Stimulated activated CD8-positive, alpha-beta memory T cell treated with anti-CD3 and anti-CD28 coated beads, Interleukin-4, amount 100 ng/mL, for 1 hour (primary cell): ENCODE measurements at places on chromosomes 13 and 19.

DNA sequence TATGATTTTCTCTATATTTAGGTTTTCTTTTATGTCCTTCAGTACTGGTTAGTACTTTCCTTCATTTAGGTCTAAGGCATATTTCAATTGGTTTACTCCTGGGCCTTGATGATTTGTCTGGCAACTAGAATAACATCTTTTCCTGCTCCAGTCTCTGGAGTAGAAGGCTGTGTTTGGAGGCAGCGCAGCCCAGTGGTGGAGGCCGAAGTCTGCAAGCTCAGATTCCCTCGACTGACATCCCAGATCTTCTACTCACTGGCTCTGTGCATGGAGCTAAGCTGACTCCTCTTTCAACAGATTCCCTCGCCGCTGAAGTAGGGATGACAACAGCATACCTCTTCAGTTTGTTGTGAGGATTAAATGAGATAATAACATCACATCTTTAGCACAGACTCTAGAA is 141.0 kb downstream of the RAP2A start:
- DNase-seq = no peak

GRCh38 chr19:58093071-58093470 is 5.0 kb downstream of the ZSCAN18 start:
- no peak for DNase-seq

DNA sequence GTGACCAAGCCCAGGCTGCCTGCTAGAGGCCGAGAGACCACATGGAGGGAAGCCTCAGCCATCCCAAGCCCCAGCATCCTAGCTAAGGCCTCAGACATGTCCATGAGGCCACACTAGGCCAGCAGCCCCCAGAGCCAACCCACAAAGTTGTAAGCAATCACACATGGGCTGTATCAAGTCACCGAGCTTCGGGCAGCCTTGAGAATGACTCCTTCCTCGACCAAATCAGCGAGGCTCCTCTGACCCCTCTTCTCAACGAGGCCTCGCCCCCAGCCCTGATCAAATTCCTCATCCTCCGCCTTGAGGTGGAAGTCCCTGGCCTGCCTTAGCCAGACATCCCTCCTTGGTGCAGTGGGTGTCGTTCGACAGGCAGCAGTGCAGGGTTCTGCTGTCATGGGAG is 1.9 kb upstream of the SPACA7 start:
- no peak for DNase-seq

- no peak for DNase-seq
These were observed 2700.2 kb downstream of the PCDH9 start for GRCh38 chr13:64529874-64530485.

GRCh38 chr13:73025217-73026012 is 33.4 kb upstream of the KLF5 start:
- no peak for DNase-seq

DNA sequence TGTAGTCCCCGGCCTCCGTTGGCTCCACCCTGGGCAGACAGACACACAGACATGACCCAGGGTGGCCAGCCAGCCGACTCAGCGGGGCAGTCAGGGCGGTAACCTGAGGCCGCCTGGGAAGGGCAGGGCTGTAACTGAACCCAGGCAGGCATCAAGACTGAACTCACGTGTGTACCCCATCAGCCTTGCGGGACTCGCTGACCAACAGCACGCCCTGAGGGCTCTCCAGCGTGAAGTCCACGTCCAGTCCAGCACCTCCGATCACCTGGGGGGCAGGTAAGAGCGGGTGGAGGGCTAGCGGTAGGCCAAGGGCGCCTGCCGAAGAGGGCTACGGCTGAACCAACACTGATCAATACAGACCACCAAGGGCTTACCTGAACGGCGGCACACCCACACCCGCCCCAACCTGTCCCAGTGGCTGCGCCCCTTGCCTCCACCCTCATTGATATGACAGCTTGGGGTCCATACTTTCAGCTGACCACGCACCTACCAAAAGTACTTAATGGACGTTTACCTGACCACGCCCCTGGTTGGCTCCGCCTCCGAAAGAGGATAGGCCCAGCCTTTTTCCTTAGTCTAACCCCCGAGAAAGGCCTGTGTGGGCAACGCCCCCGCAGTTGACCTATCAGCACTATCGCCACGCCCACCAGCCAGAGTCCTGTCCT is 791 bp downstream of the TMED1 start:
- no peak for DNase-seq

GRCh38 chr13:32029684-32030083 is 1.9 kb upstream of the FRY start:
- DNase-seq = no peak

GRCh38 chr19:38877781-38878574 is at the start of gene RINL:
TSS of gene RINL (minus strand) at chr19:38878275. CDS start at chr19:38876742, 1,533 bp downstream.
- DNase-seq = no peak

GRCh38 chr13:106432636-106433035 is 102.8 kb downstream of the EFNB2 start:
- DNase-seq = no peak

DNA sequence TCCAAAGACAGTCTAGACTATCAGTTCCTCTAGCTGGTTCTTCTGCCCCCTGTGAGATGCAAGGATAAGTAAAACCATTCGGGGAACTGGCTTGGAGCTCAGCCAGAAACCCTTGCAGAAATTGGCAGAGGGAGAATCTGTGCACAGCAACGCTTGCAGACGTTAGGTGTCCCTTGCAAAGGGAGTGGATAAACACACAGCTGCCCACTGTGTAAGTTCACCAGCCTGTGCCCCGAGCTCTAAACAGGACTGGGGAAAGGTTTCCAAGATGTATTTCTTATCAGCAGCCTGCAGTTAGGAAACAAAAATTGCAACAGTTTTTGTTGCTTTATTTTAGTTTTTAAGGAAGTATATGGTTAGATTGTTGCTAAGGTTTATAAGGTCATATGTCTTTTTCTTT is 19.0 kb upstream of the ADGRE1 start:
- DNase-seq = no peak

DNA sequence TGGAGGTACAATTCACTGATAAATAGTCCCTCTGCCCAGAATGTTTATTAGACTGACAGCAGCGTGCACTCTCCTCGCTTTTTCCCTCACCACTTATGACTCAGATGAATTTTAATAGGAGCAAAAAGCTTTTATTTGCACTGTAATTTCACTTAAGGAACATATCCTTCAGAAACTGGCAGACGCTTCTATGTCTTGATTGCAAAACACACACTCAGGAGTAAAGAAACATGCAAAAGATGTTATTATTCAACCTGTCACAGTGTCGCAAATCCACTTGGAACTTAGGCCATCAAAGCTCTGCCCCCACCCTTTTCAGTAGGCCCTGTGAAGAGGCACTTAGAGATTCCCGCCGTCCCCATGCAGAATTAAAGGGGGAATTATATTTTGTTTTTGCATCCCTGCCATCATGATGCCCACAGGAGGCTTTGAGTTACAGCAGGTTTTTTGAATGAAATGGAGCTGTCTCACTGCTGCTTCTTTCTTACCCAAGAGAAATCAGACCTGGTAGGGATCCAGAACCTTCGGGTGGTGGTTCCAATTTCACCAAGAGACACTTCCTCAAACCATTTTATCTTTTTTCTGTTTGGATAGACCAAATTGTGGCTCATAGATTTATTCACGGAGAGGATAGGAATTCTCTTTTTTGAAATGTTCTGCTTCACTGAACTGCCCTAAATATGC is 74.5 kb downstream of the GGACT start:
- no peak for DNase-seq

DNA sequence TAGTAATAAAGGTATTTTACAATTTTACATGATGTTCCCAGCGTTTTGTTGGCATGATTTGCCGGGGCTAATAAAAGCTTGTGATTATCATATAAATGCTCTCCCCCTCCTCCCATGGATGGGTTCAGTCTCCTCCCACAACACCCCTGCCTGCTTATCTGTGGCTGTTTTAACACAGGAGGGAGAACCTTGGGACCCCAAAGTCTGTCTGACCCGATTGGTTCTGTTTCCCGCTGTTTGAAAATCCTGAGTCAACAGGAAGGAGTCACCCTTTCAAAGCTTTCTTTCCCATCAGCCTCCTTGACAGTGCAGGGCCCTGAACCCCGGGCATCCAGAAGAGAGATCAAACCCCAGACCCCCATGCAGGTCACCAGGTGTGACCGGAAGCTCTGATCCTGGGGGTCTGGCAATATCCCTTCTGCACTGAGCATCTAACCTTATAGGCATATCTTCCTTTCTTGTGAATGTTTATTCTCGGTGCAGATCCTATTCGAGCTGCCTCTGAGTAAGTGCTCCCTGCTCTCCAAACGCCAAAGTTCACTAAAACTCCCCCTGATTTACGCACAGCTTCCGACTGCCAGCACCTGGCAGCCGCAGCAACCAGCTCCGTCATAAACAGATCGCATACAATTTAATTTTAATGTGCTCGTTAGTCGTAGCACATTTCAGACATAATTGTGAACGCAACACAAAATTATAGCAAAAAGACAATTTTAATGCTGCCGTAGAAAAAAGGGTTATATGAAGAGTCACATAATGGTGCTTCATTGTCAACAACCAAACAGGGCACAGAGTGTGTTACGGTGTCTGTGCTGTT is 74.8 kb downstream of the TSHZ3 start:
- no peak for DNase-seq

DNA sequence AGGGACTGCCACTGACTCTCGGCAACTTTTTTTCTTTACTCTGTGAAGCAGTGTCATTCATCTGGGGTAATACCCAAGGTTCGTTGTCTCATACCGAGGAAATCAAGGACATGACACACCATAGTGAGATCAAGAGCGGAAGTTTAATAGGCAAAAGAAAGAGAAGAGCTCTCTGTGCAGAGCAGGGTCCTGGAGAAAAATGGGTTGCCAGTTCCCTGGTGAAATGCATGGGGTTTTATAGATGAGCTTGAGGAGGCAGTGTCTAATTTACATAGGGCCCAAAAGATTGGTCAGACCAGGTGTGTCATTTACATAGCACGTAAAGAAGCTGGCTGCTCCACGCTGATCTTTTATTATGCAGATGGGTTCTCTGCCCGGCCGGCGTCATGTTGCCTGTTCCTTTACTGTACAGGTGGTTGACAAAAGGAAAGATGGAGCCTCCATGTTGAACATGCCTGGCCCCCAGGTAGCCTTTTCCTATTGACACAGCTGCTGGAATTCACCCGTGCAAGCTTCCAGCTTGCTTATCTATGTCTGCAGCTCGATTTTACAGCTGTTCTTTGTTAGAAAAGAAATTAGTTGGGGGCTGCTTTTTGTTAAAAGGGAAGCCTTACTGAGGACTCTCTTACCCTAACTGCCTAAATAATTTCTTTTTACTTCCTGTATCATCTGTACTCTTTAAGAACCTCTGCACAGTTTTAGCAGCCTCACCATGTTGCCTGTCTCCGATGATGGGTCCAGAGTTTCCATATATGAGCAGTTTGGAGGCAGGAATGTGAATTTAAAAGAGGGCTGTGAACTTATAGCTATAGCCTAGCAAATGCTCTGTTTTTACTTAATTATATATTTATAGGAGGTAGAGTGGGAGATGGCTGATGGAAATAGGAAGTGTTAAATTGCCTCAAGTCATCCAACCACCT is 98.0 kb upstream of the DIAPH3 start:
- DNase-seq = no peak
